Aorta (tissue), 5 donors: ENCODE measurements at places on chromosomes 16 and 17. TPM values are rescaled to one million over a fixed set of nuclear protein-coding genes. Genes with fewer than 3 reads are reported as not detected.
A peak's percentile ranks its signal among the peaks of the same experiment; 100 is the strongest.

GRCh38 chr17:17958982-17959381, 13.2 kb downstream of the TOM1L2 start:
- DNase-seq: peak; percentile 9

DNA sequence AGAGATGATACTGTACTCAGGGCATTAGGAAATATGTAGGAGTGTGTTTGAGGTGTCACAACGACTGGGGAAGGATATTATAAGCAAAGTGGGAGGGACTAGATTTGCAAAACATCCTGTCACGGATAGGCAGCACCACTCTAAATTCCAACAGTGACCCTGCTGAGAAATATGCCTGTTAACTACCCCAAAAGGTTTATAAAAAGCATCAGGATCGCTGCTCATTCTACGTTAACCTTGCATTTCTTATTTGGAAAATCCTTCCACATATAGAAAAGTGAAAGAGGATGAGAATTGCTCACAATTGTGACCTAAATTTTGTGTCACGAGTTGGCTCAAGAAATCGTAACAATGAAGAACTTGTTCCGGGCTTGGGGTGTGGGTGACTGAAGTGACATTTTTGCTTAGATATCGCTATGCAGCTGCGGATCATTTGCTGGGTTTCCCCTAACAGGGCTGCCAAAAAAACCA, 51.6 kb downstream of the N4BP1 start:
- no peak for DNase-seq

The TEKT5 gene
- 2.9 TPM for polyA plus RNA-seq

The RBFOX1 gene
- not detected for polyA plus RNA-seq
